ENCODE measurements at places on chromosomes 7 and 10.
A peak's percentile ranks its signal among the peaks of the same experiment; 100 is the strongest.

GRCh38 chr7:18974803-18975202 lies 142.6 kb downstream of the TWIST1 start:
- DNase-seq, result no peak

DNA sequence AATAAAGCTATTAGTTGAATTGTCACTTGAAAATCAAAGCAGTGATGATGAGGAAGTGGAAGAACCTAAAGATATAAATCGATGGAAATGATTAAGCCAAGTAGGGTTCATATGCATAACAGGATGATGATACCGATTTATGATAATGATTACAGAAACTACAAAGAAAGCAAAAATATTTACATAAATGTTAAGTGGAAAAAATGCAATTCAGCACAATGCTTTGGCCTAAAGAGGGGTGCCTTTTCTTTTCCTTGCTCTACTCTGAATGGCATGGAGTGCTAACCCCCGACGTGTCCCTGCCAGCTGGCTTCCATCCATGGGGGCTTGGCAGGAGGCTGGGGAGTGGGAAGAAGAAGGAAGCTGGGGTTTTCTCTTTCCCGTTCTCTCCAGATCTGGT lies 240.3 kb downstream of the GATA3 start:
- no peak for DNase-seq

- no peak for DNase-seq
Observed at GRCh38 chr10:62885684-62886461, 69.7 kb upstream of the EGR2 start.

GRCh38 chr7:36181668-36182067 lies 28.6 kb downstream of the EEPD1 start:
- DNase-seq, result no peak

DNA sequence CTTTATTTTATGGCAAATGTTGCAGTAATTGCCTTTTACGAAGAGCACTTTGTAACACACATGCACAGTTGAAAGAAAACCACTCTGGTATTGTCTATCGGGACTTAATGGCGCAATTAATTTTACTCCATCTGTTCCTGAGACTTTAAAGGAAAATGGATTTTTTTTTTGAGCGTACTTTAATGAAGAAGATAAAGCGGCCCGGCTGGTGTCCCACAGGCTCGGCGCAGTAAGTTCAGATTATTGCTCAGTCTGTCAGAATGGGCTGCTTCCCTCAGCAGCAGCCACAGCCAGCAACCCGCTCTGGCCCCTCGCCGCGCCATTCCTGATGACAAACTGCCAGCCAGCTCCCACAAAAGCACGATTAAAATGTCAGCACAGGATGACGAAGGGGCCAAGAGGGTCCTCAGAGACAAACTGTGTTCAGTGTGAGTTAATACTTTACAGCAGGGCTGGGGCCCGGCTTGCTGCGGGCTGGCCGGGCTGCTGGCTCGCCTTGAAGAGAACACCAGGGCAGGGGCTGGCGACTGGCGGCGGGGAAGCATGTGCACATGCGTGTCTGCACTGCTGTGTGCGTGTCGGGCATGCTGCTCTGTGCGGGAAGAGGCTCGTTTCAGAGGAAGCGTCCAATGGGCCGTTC lies 501.0 kb upstream of the GALNT17 start:
- DNase-seq, result no peak

DNA sequence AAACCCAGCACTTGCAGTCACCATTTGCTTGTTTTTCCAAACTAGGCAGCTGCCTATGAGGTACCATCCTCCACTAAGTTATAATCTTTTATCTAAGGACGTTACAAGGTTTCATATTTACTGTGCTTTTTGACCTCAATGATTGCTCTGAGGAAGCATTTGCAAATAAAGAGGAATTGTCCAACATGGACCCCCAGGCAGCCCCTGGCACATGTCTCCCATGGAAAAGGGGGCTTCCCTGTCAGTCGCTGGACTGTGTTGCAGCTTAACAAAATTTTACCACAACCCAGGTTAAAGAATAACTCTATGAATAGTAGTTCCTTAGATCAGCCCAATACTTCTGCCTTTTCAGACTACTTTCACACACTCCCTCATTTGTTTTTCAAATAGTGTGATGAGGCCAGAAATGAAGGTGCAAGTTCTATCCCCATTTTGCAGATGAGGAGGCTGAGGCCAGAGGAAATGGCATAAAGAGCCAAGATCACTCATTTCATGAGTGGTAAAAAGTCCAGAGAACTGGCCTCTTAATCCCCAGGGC lies 52.8 kb upstream of the ZPBP start:
- DNase-seq, result no peak

- DNase-seq, result no peak
Observed at GRCh38 chr10:119659951-119660350, 8.8 kb downstream of the BAG3 start.

- DNase-seq, result no peak
Observed at GRCh38 chr7:124354201-124354600, 321.3 kb upstream of the TMEM229A start.

- no peak for DNase-seq
Observed at GRCh38 chr10:62707810-62708209, 96.7 kb upstream of the ADO start.

DNA sequence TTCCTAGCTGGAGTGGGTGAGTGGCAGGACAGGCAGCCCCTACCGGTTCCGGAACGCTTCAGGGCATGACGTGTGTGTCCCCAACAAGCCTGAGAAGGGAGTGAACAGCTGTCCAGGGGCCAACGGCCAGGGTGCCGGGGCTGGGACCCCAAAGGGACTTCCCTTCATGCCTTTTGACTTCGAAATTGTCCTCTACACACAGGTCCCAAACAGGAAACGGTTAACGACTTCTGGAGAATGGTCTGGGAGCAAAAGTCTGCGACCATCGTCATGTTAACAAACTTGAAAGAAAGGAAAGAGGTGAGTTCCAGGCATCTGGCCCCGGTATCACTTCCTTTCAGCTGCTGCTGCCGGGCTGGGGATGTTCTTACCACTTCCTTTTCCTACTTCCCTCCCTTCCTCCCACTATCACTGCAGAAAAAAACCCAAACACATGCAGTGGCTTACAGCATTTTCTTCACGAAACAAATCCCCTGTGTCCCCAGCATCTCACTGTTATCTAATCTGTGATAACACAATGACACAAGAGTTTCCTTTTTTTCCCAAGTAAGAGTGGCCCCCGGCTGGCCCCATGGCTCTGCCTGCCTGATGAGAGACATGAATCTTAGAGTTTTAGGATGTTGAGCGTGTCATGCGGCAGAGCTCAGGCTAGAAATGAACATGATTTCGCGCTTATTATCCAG lies 63.2 kb downstream of the MKI67 start:
- DNase-seq, result peak; percentile 65

GRCh38 chr10:43997330-43997729 lies 348.6 kb upstream of the ZNF32 start:
- no peak for DNase-seq

- DNase-seq, result no peak
Observed at GRCh38 chr7:44172803-44173424, 16.3 kb downstream of the GCK start.

- no peak for DNase-seq
Observed at GRCh38 chr7:3283130-3283704, 17.8 kb upstream of the SDK1 start.

DNA sequence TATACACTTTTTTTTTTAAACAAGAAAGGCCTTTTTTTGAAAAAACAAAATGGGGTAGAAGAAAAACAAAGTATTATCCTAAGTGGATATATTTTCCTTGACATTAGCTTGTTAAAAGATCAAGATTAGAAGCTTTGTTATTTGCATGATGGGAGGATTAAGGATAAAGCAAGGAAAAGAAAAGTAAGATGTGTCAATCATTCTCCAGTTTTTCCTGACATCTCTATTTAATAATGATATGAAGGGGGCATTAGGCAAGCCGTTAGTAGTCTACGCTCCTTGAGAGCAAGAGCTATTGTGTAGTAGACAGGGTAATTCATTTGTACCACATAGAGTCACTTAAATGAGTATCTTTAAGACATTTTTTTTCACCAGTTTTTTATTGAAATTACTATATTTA lies 137.6 kb downstream of the RNF133 start:
- no peak for DNase-seq

GRCh38 chr7:23022258-23022769 lies 8.4 kb upstream of the HYCC1 start:
- no peak for DNase-seq

DNA sequence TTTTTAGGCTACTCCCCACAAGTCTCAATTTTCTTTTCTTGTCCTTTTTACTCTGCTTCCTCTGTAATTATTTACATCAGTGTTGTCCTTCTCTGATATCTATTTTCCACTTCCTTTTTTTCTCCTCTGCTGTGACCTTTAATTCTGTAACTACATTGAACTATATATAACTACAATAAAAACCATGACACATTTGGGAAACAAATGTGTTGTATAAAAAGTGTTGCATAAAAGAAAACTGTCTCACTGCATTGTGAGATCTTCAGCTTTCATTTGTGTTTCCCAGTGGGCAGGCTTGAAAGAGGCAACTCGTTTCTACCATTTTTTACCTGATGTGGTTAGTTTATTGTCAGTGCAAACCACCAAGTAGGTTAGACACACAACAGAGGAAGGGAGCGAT lies 483.9 kb upstream of the NRP1 start:
- no peak for DNase-seq

GRCh38 chr10:84178160-84178609 lies 4.6 kb downstream of the GPR15LG start:
- no peak for DNase-seq

GRCh38 chr7:105600720-105601550 lies 19.6 kb upstream of the EFCAB10 start:
- DNase-seq, result no peak

GRCh38 chr10:51630640-51631005 lies 68.8 kb downstream of the CSTF2T start:
- DNase-seq, result no peak

GRCh38 chr10:117373823-117374505 lies 1.3 kb downstream of the PDZD8 start:
- DNase-seq, result peak; percentile 64

DNA sequence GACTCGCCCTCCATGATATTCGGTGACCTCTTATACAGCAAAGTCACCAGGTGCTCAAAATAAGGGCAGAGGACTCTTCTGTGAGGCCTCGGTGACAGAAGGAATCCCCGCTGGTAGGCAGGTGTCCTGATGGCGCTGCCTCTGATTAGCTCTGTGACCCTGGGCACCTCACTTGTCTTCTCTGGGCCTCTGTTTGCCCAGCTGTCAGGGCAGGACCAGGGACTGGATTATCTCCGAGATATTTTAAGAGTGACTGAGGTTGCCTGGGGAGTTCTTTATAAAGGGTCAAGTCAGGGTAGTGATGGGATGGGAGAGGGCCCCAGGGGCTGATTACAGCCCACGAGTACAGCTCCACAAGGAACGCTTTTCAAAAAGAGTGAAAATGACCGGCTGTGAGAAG lies 70.9 kb upstream of the SAMD8 start:
- DNase-seq, result no peak

GRCh38 chr10:107814865-107815487 lies 650.5 kb upstream of the SORCS1 start:
- DNase-seq, result no peak

GRCh38 chr10:7767209-7767608 lies 20.6 kb downstream of the KIN start:
- no peak for DNase-seq

GRCh38 chr10:5079306-5079830 lies 14.8 kb upstream of the AKR1C3 start:
- no peak for DNase-seq

- DNase-seq, result no peak
Observed at GRCh38 chr10:61907011-61907410, 5.5 kb downstream of the ARID5B start.

DNA sequence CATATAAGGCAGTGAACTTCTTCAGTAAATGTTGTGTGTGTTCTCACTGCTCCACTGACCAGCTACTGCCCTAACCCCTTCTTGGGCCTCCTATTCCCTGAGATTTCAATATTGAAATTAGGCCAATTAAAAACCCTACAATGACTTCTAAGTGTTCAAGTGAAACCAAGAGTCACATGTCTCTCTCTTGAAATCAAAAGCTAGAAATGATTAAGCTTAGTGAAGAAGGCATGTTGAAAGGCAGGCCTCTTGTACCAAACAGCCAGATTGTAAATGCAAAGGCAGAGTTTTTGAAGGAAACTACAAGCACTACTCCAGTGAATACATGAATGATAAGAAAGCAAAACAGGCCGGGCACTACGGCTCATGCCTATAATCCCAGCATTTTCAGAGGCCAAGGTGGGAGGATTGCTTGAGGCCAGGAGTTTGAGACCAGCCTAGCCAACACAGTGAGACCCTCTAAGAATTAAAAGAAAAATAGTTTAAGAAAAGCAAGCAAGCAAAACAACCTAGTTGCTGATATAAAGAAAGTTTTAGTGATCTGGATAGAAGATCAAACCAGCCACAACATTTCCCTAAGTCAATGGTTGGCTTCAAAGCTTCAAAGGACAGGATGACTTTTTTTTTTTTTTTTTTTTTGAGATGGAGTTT lies 22.3 kb downstream of the BRAF start:
- DNase-seq, result no peak

- no peak for DNase-seq
Observed at GRCh38 chr7:155555116-155555695, 8.8 kb upstream of the CNPY1 start.

DNA sequence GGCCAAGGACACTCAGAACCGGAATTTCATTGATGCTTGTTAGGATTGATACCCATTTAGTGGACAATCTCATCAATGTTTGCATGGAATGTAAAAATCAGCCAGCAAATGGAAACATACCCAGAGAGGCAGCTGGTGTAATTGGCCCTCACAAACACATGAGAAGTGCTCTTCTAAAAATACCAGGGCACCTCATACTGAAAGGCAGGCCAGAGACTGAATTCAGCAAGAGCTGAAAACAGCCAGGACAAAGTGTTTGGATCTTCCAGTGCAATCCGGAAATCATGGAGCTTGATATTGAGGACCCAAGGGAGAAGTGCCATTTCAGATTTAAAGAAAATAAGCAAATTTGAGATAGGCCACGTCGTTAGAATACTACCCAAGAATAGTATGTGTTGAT lies 498.6 kb downstream of the GALNT17 start:
- no peak for DNase-seq

DNA sequence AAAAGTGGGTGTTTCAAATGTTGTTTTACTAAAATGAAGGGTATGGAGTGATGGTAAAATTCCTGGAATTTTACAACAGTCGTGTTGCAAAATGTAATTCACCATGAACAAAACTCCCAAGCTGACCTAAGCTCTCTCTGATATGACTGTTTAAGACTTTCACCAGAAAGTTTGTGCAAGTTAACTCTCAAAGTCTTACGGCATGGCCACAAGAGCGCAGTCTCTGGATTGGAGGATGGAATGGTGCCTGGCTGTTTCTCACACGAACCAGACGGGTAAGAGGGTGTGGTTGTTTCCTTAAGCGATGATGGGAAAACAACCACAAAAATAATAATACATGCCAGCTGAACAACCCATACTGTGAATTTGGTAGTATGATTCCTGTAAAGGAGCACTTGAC lies 662.5 kb downstream of the KCNMA1 start:
- no peak for DNase-seq

GRCh38 chr7:2545746-2546425 lies 9.4 kb downstream of the BRAT1 start:
- DNase-seq, result no peak

- DNase-seq, result no peak
Observed at GRCh38 chr7:85172530-85172941, 14.3 kb downstream of the SEMA3D start.
